ENCODE measurements at places on chromosomes 4 and X. TPM values are rescaled to one million over a fixed set of nuclear protein-coding genes. Genes with fewer than 3 reads are reported as not detected.

DNA sequence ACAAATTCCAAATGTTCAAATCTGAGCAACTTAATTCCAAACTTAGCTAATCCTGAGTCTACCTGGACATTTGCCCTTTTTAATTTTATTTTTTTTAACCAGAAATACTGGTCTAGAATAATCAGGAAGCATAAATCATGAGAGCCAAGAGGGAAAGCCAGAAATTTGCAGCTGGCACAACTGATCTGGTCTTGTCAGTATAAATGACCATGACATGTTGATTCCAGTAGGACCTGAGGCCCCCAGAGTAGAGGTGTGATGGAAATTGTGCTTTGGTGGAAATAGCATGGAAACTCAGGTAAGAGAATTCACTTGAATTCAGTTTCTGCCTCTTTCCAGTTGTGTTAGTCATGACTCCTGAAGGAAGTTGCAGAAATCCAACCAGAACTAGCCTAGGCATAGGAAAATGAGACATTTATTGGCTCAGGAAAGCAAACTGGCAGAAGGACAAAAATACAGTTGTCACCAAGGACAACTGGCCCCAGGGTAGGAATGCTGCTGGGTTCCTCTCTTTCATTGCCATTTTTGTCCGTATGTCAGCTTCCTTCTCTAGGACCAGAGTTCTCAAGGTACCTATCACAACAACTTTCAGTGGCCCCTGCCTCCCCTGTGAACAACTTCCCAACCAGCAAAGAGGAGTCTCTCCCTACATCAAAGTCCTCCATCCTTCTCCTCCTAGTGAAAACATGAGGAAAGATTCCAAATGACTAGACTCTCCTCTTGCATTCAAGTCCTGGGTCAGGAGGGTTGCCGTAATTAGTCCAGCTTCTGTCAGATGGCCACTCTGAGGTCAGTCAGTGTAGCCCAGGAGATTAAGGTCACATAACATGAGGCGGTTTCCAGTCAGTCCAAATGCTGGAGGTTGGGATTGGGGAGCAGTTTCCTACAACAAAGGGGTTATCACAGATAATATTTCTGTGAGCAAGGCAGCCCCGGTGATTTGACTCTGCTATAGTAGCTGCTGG is 29.3 kb upstream of the MYOZ2 start:
- no peak for DNase-seq

DNA sequence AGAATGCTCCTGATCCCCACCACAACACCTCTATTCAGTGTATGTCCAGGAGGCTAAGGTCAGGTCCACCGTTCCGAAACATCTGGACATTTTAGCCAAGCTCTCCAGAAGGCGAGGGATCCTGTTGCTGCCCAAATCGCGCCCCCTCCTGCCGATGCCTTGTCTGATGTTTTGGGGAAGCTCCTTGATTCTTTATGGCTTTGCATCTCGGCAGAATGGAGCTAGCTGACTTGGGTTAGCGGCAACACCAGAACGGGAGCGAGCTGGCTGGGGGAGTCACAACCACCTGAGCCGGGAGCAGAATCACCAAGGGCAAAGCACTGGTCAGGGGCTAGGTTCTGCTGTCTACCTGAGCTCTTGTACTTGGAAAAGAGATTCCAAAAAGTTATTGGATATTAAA is 6.6 kb upstream of the POU3F4 start:
- peak; percentile 12 for DNase-seq

GRCh38 chr4:110854021-110854678 is 231.3 kb upstream of the PITX2 start:
- DNase-seq, result peak; percentile 25

DNA sequence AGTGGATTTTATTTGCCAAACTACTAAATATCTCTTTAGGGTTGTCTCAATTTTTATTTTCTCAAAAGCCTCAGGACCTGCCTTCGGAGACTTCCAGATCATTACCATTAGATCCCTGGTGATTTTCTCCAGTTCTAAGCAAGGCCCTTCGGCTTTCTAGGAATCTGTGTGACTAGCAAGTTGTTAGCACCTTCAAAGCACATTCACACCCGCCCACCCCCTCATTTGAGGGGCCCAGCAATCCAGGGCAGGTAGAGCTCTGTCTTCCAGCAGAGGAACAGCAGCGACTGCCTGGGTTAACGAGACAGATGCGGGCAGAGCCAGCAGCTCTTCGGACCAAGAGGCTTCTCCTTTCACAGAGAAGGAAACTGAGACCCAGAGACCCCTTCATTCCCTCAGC is 2.0 kb downstream of the WDR1 start:
- no peak for DNase-seq

DNA sequence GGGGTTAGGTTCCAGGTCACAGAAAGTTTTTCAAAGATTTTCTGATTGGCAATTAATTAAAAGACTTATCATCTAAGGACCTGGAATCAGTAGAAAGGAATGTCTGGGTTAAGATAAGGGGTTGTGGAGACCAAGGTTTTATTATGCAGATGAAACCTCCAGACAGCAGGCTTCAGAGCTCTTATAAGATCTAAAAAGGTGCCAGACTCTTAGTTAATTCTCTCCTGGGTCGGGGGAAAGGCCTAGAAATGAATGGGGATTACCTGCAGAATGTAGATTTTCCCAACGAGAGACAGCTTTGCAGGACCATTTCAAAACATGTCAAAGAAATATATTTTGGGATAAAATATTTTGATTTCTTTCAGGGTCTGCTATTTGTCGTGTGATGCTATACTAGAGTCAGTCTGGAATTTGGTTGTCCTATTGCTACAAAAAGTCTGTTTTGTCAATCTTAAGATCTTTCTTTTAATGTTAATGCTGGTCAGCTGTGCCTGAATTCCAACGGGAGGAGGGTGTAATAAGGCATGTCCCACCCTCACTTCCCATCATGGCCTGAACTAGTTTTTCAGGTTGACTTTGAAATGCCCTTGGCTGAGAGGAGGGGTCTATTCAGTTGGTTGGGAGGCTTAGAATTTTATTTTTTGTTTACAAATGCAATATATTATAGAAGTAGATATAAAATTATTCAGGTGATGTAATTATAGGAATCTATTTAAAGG is 15.8 kb downstream of the EGF start:
- no peak for DNase-seq

The DCLK2 gene
- total RNA-seq, result 36.8 TPM

The EDA gene
- total RNA-seq, result 1.7 TPM
